Panc1 (cell line): ENCODE measurements at places on chromosomes 7 and 10.
A peak's percentile ranks its signal among the peaks of the same experiment; 100 is the strongest.

DNA sequence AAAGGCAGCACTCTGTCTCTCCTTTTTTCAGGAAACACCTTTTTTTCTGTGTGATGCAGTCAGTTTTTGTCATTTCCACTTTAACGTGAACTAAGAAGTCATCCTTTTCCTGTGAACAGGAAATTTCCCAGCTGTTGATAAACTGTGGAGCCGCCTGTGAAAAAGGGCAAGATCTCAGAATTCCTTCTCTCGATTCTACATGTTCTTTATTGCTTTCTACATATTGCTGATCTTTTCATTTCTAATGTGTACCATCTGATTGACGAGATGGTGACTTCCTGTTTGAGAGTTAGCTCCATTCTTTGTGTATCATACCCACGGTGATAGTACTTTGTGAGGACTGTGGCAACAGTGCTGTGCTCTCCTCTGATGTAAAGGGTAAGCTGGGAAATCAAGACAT is 50.4 kb downstream of the ADD3 start:
- DNase-seq = no peak

- DNase-seq = no peak
Observed at GRCh38 chr10:20978617-20979016, 81.5 kb upstream of the NEBL start.

DNA sequence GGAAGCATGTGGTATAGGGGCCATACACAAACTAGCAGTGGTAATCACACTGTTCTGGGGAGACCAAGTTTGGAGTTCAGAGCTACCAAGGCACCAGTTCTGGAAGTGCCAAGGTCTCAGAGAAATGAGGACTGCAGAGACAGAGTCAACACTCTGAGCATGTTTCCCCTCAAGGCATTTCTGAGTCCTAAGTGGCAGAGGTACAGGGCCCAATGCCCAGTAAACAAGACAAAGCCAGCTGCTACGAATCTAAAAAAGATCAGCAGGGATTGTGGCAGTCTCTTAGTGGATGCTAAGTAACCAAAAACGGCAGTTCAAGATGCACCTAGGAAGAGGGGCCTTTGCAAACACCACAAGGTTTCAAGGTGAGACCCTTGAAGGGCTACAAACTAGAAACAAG is 271.9 kb downstream of the TNS3 start:
- DNase-seq = no peak

GRCh38 chr7:28020302-28020940 is 160.2 kb downstream of the JAZF1 start:
- peak; percentile 81 for DNase-seq

DNA sequence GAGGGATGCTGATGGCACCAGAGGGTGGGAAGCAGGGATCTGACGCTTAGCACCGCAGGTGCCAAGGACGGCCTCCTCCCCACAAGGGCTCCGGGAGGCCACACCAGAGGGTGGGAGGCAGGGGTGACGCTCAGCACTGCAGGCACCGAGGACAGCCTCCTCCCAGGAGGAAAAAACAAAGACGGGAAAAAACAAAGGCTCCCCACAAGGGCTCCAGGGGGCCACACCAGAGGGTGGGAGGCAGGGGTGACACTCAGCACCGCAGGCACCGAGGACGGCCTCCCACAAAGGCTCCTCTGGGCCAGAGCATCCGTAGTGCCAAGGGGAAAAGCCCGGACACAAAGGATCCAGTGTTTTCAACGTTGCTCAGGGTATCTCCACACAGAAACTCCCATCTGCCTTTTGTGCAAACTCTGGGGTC is 25.6 kb downstream of the DIP2C start:
- no peak for DNase-seq

DNA sequence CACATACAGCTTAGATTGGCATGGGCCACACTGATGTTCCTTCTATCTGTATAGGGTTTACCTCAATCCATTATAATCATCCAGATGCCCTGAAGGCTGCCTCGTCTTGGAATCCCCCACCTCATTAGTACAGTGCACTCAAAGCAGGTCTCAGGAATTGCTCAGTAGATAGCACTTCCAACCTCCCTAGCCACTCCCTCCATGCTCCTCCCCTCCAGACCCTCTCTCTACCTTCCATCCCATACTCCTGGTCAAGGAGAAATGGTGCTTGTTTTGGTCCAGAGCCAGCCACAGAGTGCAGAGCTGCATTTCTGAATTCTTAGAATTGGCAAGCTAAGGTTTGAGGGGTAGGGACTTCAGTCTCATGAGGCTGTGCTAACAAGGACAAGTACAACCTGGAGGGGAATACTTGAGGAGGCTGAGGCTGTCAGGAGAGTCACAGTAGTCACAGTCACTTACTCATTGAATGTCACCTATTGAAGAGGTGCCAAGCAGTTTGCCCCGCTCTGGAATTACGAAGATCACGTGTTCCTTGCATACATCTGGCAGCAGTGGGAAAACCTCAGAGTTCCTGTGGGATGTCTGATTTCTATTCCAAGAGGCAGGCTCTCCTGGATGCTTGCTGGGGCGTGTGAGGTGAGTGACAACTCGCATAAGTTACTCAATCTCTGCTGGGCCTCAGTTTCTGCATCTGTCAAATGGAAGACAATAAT is 60.7 kb upstream of the ZNF746 start:
- peak; percentile 92 for DNase-seq
